Stimulated activated naive CD4-positive, alpha-beta T cell treated with Interleukin-2 at 50 U/mL for 16 hours (primary cell): ENCODE measurements at places on chromosomes 3 and 15.

DNA sequence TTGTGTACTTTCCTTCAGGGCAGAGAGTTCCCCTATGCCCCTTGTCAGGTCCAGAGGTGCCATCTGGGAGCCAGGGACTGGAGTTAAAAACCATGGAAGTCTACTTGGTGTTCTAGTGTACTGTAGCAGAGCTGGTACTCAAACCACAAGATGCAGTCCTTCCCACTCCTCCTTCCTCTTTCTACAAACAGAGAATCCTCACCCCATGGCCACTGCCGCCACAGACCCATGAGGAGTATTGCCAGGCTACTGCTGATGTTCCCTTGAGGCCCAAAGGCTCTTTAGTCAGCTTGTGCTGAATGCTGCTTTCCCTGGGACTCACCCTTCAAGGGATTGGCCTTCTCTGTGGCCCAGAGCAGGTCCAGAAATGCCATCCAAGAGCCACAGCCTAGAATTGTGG lies 229.2 kb upstream of the ZPLD1 start:
- no peak for DNase-seq

DNA sequence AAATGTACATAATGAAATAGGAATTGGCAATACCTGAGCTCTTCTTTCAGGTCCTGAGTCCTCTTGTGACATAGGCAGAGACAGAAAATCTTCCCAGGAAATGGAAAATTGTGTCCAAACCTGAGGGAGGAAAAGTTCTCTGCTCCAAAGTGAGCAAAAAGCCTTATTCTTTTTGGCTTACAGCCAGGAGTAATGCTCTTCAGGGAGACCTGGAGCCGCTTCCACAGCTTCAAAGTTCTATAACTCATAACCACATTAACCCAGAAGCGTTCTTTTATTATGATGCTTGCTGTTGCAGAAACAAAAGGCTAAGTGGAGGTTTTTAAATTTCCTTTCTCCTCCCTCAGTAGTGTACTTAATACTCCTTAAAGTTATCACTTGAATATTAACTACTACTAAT lies 633 bp downstream of the IGSF10 start:
- DNase-seq = no peak

- DNase-seq = no peak
These were observed 97.7 kb upstream of the TSPAN3 start for GRCh38 chr15:77168616-77169015.

DNA sequence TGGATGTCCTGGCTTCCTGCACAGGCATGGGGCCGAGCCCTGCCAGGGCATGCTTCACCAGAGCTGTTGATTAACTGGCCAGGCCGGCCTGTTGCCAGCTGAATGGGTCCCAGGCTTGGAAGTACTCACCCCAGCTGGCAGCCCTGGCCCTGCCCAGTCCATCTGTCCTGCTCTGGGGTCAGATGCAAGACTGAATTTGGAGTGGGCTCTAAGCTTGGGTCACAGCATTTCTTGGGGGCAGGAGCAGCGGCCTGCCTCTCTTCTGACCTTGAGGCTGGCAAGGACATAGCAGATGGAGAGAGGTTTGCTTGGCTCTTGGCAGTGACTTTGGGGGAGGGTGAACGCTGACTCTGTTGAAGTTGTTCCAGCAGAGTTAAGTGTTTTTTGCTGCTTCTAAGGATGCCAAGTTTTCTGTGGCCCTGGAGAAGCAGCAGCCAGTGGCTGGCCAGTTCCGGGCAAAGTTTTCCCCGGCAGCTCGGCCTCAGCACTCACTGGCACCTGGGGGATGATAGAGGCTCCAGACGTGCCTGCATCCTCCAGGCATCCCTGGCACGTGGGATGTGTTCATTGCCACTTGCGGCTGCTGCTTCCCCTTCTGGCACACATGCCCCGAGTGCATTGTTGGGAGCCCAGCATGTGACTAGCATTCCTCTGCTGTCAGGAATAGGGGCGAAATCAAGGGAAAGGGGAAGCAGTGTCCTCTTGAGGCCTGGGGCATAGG lies 22.9 kb downstream of the PDIA5 start:
- no peak for DNase-seq

GRCh38 chr3:3633761-3634160 lies 165.5 kb upstream of the LRRN1 start:
- DNase-seq = no peak

GRCh38 chr3:68973639-68974038 lies 39.8 kb downstream of the EOGT start:
- DNase-seq = no peak

DNA sequence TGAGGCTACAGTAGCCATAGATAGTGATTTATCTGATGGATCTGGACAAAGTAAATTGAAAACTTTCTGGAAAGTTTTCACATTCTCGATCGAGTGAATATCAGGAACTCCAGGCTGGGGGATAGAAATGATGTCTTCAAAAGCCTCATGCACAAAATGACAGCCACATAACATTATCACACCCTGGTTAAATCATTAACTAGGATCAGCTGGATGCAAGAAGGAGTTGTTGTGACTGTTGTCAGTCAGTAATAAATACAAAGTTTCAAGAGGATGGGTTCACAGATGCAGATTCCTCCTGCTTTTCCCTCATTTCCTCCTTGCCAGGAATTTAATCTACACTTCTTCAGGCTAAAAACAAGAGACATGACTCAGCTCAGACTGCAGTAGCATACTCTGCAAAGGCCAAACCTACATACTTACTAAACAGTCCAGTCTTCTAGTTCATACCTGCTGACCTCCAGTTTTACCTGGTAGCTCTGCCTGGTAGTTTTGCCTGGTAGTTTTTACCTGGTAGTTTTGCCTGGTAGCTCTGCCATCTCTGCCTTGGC lies 40.9 kb downstream of the C2CD4A start:
- no peak for DNase-seq

DNA sequence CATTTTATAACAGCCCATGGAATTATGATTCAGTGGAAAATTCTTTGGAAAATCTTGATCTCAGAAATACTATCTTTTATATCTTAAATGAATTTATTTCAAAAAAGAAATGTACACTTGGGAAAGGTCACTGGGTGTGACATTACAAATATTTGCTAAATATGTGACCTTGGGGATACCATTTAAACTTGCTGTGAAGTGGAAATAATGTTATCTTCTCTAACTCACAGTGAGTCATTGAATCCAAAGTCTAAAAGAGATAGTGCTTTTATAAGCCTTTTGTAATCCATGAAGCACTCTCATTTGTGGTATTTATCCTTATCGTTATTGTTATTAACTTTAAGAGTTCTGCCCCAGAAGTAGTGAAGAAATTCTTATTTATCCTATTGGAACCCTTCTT lies 289.8 kb upstream of the SEMA6D start:
- no peak for DNase-seq

- DNase-seq = no peak
These were observed 147.8 kb downstream of the PLCL2 start for GRCh38 chr3:17032407-17033034.

DNA sequence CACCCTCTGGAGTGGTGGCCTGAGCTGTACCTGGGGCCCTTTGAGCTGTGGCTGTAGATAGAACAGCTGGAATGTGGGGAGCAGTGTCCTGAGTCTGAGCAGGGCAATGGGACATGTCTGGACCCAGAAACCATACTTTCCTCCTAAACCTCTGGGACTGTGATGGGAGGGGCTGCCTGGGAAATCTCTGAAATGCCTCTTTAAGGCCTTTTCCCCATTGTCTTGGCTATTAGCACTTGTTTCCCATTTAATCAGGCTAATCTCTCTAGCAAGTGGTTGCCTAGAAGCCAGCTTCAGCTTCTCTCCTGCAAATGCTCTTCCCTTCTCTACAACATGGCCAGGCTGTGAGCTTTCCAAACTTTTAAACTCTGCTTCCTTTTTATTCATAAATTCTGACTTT lies 58.5 kb upstream of the SPATA16 start:
- no peak for DNase-seq

DNA sequence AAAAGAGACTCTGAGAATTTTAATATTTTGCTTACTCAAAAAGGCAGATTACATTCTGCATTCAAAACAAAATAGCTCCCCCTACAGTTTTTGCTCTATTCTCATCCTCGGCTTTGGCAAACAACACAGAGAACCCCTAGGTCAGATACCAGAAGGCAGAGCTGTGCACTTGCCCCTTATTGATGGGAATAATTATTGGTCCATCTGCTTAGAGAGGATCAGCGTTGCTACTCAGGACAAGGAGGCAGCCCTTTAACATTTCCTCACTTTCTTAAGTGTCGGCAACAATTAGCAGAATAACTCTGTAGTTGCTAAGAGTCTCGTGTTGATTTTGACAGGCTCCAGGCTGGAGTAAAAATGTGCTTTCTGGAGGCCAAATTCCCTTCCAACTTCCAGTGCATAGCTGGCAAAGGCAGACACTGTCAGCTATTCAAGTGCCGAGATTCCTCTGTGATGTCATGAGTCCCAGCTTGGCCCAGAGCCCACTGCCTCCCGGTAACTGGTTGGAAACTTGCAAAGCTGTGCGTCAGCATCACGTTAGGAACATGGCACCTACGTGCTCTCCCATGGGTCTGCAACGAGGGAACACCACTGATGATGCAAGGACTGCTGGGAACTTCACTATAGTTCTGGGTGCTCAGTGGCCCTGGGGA lies 482.7 kb upstream of the ADAMTS9 start:
- no peak for DNase-seq

DNA sequence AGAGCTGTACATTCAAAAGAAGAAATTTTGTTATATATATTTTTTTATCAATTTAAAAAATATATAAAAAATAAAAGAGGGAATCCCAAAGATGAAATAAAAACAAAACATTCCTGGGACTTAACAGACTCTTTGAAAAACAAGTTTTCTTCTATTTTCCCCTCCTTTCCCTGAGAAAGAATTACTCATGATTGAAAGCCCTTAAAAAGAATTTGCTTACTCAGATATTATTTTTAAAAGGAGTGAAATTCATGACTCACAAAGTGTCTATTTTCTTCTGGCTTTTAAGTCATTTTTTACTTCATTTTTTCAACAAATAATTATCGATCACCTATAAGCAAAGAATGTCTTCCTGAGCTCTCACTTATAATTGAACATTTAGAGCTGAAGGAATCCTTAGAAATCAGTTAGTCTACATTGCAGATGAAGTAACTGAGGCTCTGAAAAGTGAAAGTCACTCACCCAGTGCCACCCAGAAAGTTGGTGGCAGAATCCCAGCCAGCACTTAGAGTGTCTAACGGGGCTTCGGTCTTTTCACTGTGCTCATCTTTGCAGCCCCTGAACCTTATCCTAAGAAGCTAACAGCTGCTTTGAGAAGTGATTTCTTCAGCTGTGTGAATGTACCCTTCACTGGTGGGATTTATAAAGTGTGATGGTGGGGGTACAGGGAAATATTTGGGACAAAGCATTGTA lies 42.5 kb upstream of the NUDT16 start:
- no peak for DNase-seq

DNA sequence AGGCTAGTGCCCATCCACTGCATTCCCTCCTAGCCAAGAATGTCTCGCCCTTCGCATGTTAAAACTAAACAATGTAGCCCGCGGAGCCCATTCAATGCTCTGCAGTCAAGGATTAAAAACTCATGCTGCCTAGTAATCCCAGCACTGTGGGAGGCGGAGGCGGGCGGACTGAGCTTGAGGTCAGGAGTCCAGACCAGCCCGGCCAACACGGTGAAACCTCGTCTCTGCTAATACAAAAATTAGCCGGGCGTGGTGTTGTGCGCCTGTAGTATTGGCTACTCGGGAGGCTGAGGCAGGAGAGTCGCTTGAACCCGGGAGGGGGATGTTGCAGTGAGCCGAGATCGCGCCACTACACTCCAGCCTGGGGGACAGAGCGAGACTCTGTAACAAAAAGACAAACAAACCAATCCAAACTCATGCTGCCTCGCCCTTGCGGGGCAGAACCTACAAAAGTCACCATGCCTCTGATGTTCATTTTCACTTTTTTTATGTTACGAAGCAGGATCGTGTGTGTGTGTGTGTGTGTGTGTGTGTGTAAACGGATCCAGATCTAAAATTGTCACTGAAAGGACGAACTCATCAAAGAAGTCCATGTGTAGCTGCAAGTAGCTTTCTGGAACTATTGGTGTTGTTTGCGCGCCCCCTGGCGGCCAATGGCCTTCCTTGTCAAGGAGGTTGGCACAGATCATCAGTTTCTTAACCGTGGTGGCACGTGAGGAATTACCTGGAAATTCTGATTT lies 54.8 kb upstream of the SPESP1 start:
- peak; percentile 85 for DNase-seq

DNA sequence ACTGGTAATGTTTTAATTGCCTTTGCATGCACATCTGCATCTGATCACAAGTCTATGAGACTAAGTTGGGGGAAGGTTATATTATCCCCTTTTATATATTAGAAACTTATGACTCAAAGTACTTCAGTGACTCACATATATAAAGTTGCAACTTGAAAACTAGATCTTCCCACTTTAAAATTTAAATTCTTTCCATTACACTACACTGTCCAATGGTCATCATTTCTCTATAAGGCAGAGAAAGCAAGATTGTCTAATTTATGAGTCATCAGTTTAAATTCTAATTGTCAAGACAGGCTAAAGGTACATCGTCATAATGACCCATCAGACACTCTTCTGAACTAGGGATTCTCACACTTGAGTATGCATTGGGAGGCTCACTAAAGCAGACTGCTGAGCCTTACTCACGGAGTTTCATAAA lies 37.9 kb downstream of the CPA3 start:
- DNase-seq = no peak

DNA sequence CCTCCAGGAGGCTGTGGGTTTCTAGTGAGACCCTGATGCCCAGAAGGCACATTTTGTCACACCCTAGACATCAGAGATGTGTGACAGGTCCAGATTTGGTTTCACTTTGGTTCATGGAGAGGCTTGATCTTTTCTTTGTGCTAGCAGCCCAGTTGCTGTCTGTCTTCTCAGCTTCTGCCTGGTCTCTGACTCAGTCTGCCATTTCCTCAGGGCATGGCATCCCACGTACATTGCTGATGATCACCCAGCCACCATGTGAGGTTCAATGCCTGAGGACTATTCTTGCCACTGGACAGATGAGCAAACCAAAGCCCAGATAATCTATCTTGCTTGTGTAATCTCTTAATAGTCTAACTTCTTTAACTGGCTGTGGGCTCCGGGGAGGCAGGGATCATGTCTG lies 144.9 kb upstream of the MRPS22 start:
- no peak for DNase-seq
